ENCODE measurements at places on chromosomes 16 and 17.

DNA sequence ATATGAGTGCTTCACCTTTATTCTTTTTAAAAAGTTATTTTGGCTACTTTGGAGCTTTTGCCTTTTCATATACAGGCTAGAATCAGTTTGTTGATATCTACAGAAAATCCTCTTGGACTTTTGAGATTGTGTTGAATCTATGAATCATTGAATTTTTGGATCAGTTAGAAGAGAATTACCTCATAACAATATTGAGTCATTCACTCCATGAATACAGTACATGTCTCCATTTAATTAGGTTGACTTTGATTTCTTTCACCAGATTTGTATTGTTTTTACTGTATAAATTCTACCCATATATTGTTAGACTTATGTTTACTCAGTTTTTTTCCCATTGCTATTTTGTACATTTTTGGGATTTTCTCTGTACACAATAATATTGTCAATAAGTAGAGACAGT lies 54.4 kb downstream of the TAOK1 start:
- DNase-seq, result no peak

DNA sequence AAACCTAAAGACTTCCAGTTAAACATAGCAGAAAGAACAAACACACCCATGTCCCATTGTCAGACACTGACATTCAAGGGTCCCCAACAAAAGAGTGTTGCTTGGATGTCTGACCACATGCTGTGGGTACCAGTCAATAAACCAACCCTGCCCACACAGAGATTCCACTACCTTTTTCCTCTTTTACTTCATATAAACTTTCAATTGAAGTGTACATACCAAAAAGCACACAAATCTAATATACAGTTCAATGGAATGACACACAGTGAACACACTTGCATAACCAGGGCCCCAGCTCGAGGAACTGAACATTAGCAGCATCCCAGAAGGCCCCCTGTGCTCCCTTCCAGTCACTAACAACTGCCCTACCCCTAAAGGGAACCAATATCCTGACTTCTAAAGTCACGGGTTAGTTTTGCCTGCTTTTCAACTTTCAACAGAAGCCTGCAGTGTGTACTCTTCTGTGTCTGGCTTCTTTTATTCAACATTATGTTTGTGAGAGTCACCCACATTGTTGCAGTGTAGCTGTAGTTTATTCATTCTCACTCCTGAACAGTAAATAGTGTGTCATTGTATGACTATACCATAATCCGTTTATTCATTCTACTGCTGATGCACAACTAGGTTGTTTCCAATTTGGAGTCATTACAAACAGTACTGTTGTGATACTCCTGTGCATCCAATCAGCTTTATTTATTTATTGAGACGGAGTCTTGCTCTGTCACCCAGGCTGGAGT lies 18.0 kb downstream of the CFDP1 start:
- no peak for DNase-seq

GRCh38 chr16:3732171-3732570 lies 14.8 kb upstream of the TRAP1 start:
- no peak for DNase-seq

GRCh38 chr16:13377143-13377542 lies 475.7 kb downstream of the SHISA9 start:
- no peak for DNase-seq

DNA sequence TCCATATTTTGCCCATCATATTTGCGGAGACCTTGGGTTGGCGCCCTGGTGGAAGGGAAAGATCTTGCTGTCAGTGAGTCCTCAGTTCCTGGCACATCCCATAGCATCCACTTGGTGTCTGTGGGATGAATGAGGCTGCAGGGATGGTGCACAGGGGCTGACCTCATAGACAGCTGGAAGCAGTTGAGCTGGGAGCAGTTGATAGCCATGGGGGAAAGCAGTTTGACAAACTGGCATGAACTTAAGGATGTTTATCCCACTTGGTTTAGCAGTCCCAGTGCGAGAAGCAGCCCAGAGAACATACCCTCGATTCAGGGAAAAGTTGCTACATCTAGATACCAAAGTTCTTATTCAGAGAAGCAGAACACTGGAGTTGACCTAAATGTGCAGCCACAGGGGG lies 80.7 kb downstream of the SNX29 start:
- no peak for DNase-seq

GRCh38 chr17:3007651-3008121 lies 55.7 kb downstream of the OR1D5 start:
- no peak for DNase-seq

All from NCI-H460 (cell line).